ENCODE measurements at places on chromosomes 4 and X. TPM values are rescaled to one million over a fixed set of nuclear protein-coding genes. Genes with fewer than 3 reads are reported as not detected.

DNA sequence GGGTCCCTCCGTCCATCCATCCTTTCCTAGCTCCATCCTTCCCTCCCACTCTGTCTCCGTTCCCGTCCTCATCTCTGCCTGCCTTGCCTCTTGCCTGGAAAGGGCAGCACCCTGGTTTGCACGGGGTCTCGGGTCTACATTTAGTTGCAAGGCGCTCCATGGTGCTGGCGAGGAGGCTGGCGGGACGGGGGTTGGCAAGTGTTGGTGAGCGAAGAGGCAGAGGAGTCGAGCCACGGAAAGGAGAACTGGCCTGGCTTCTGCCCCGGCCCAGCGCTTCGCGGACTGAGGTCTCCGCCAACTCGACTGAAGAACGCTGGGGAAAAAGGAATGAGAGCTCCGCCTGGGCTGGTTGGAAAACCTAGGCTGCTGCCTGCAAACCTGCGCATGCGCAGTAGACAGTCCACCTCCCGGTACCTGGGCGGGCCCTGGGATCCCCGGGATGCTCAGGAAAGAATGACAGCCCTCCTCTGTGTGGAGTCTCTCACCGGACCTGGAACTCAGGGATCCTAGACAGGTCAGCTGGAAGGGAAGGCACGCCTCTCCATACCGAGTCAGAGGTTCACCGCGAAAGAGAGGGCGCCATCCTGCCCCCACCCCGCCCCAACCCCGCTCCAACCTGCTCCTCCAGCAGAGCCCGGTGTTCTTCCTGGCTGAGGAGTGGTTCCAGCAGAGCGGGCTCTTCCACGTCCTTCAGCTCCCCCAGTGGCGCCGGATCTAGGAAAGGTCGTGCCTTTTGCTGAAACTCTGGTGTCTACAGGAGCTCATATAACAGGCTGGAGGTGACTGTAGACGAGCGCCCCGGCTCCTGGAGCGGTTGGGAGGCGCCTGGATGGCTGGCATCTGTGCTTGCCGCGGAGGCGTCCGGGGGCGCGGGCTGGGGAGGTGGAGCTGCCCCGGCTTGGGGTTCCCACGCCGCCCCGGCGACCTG lies 6.0 kb downstream of the FRG2 start:
- DNase-seq, result no peak

DNA sequence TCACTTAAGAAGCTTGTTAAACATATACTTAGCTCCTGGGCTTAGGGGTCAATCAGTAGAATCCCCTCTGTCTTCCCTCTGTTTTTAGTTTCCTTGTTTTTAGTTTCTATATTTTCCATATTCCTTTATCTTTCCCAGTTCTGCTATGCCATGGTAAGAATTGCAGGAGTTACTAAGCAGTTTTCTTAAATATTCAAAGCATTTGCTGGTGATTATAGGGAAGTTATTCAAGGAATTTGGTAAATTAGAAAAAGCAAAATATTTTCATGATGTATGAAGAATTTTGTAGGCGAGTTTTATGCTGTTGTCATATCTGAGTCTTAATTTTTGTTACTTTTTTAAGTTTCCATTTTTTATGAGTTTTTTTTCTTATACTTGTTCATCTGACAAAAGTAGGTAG lies 91.6 kb upstream of the NUDT6 start:
- no peak for DNase-seq

- no peak for DNase-seq
Observed at GRCh38 chr4:126318376-126318775, 1003.6 kb downstream of the FAT4 start.

DNA sequence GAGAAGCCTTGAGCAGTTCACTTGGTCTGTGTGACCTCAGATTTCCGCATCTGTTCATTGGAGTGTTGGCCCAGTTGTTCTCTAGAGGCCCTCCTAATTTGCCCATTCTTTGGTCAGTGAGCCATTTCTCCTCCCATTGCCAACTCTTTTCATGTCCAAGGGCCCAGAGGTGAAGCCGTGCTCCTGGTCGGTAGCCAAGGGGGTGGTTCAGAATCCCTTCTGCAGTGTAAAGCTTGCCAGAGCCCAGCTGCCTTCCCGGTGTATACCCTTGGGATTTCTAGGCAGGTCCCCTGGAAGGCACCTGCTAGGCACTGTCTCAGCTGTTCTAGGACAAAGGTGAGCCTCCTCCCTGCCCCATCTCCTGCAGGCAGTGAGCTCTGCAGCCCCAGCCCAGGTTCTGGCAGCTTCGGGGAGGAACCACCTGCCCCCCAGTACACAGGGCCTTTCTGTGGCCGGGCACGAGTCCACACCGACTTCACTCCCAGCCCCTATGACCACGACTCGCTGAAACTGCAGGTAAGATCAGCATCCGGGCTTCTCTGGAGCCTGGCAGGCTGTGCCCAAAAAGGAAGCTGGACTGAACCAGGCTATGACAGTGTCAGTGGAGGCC lies 12.3 kb downstream of the SASH3 start:
- no peak for DNase-seq

The CSN1S1 gene
- not detected for total RNA-seq

The HHIP gene
- total RNA-seq, result not detected

GRCh38 chr4:61204353-61205060 lies 4.4 kb downstream of the ADGRL3 start:
- DNase-seq, result no peak

The MXRA5 gene
- total RNA-seq, result not detected

The C4orf51 gene
- not detected for total RNA-seq

GRCh38 chrX:105229146-105229545 lies 8.7 kb upstream of the TEX13A start:
- no peak for DNase-seq

Data from activated T-helper 1 cell treated with anti-CD3 and anti-CD28 coated beads, Interleukin-12 subunit alpha, Interleukin-12 subunit beta, Interleukin-2, Interleukin-4 antibody, amounts not matched to agents 30 ng/mL and 10 ng/mL and 1 ng/mL, durations not matched to agents 14 hours and 24 hours and 36 hours (primary cell).